ENCODE measurements at places on chromosomes 11 and 22. TPM values are rescaled to one million over a fixed set of nuclear protein-coding genes. Genes with fewer than 3 reads are reported as not detected.

The MS4A4A gene
- not detected for total RNA-seq

The SERHL2 gene
- 1.5 TPM for total RNA-seq

The SCN4B gene
- 3.0 TPM for total RNA-seq

The C22orf15 gene
- total RNA-seq = 3.6 TPM

- no peak overlapping the region for H3K27ac ChIP-seq
- no peaks in the 10 kb centered on the region for H3K36me3 ChIP-seq
- peak overlapping the region; percentile 87 for H3K4me3 ChIP-seq
- peaks cover 15% of the 10 kb centered on the region for H3K4me1 ChIP-seq
- no peaks in the 10 kb centered on the region for H3K27me3 ChIP-seq
- DNase-seq = peak; percentile 43
Observed at GRCh38 chr11:67303835-67304411, 593 bp downstream of the SSH3 start.

DNA sequence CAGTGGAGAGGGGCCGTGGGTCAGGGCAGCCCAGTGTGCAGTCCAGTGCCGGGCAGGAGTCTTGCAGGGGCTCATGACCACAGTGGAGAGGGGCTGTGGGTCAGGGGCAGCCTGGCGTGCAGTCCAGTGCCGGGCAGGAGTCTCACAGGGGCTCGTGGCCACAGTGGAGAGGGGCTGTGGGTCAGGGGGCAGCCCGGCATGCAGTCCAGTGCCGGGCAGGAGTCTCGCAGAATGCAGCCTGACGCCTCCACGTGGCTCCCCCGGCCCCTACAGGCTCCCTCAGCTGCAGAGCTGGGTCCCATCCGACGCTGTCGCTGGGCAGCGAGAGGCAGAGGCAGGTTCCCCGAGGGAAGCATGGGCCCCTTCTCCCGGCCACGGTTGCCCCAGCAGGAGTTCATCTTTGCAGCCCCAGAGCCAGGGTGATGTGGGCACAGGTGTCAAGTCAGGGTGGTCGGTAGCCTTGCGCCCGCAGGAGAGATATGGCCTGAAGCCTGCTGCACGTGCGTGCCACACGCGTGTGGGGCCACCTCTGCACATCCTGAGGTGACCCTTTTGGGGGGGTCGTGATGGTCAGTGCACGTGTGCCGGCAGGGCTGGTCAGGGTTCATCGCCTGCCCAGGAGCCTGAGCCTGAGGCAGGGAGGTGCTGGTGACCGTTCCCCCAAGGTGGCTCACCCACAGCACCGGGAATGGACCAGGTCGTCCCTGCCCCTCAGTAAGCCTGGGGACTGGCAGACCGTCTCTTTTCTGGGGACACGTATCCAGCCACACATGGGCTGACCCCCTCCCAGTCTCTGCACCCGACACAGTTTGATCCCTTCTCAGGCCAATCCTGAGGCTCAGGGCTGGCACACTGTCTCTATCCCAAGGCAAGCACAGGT is 2.9 kb downstream of the IFITM5 start:
- no peak overlapping the region for H3K27ac ChIP-seq
- H3K36me3 ChIP-seq = no peaks in the 10 kb centered on the region
- no peak overlapping the region for H3K4me3 ChIP-seq
- H3K4me1 ChIP-seq = peaks cover 18% of the 10 kb centered on the region

GRCh38 chr11:128187835-128188234 is 399.5 kb downstream of the ETS1 start:
- DNase-seq = no peak
- H3K27me3 ChIP-seq = no peaks in the 10 kb centered on the region
- H3K4me3 ChIP-seq = no peak overlapping the region

DNA sequence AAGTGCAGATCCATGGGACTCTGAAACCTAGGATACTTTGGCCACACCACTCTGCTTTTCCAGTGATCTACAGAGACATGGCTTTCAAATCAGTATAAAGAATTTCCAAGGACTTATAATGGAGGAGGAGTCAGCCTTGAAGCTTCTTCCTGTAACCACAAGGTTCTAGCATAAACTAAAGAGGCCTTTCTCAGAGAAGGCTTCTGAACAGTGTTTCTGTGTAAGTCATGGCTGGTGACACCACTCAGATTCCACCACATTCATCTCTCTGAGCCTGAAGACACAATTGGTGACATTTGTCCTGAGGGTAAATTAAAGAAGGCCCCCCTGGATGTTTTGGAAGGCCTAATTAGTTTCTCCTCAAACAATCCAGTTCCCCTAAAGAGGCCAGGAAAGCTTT is 29.0 kb upstream of the ADORA2A start:
- H3K4me3 ChIP-seq = no peak overlapping the region
- H3K4me1 ChIP-seq = no peaks in the 10 kb centered on the region
- H3K27ac ChIP-seq = 0 out of 2 replicates have a peak overlapping the region, but pooled peaks have one; percentile 32
- H3K36me3 ChIP-seq = no peaks in the 10 kb centered on the region
- no peaks in the 10 kb centered on the region for H3K27me3 ChIP-seq

GRCh38 chr11:11525283-11525682 is 96.5 kb downstream of the GALNT18 start:
- H3K4me3 ChIP-seq = no peak overlapping the region
- no peaks in the 10 kb centered on the region for H3K4me1 ChIP-seq

DNA sequence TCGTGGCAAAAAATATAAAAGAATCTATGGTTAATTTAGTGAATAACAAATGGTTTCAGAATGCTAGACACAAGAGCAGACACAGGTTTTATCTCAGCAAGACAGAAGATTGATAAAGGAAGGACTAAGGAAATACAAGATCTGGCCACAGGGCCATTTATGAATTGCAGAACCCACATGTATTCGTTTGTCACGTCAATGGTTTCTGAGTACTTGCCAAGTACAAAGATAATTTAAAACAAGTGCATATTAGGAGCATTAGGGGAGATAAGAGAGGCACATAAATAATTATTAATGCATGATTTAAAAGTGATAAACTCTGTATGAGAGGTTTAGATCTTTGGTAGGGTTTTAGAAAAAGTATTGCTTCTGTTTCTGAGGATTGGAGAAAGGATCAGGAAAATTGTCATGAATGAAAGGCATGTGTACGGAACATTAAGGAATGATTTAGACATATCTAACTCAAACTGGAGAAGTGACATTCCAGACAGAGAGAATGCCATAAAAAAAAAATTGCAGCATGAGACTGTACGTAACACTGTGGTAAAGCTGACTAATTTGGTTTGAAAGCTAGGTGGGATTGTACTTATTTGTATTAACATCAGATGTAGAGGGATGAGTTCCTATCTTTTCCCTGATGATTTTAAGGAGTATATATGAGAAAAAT is 727.1 kb downstream of the NELL1 start:
- H3K4me1 ChIP-seq = no peaks in the 10 kb centered on the region
- DNase-seq = no peak
- no peaks in the 10 kb centered on the region for H3K36me3 ChIP-seq
- no peaks in the 10 kb centered on the region for H3K27me3 ChIP-seq

DNA sequence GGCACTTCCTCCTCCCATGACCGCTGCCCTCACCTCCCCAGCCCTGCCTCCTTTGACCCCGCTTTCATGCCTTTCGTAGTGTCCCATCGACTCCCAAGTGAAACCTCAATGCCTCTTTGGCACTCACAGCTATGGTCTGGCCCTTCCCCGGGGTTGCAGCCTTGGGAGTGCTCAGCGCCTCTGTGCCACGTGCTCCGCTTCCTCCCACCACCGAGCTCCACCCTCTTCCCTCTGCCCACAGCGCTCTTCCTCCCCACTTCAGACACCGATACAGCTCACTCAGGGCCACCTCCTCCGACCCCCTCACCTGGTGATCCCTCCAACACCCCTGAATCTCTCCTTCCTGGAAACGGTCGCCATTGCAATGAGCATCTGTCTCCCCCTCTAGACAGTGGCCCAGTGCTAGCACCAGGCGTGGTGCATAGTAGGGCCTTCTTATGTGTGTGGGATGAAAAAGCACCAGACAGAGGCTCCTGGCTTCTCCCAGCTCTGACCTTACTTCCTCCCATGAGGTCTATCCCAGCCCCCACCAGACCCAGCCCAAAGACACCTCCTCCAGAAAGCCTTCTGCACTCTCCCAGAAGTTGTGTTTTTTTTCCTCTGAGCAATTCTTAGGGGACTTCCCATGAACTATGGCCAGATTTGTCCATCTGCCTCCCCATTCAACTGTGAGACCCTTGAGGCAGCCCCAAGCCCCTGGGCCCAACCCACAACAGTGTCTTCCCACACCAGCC is 16.4 kb upstream of the SCGB1A1 start:
- no peak overlapping the region for H3K4me3 ChIP-seq
- peaks cover 4% of the 10 kb centered on the region for H3K4me1 ChIP-seq
- DNase-seq = no peak
- H3K27me3 ChIP-seq = no peaks in the 10 kb centered on the region

DNA sequence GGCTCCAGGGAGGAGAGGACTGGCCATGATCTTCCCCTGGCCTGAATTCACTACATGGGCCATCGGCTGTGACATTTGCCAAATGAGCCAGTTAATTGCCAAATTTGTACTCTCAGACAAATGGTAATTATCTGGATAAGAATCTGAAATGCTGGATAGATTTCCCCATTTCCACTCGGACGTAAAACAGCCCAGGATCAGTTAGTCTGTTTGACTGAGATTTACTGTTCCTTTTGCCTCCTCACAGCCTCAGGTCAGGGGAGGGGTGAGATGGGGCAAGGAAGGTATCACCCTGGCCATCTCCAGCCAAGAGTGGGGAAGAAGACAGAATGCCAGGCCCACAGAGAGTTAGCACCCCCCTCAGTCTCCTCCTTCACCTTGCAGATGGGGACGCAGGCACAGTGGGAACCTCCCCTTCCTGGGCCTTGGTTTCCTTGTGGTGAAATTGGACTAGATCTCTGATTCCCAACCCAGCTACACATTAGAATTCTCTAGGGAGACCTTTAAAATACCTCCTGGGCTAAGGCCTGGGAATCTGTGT is 5.2 kb downstream of the TRIM29 start:
- H3K36me3 ChIP-seq = no peaks in the 10 kb centered on the region
- H3K27me3 ChIP-seq = no peaks in the 10 kb centered on the region
- H3K4me3 ChIP-seq = no peak overlapping the region
- no peaks in the 10 kb centered on the region for H3K4me1 ChIP-seq
- no peak overlapping the region for H3K27ac ChIP-seq

GRCh38 chr11:64120951-64121569 is 44.9 kb downstream of the MACROD1 start:
- peaks cover 21% of the 10 kb centered on the region for H3K4me1 ChIP-seq
- 0 out of 2 replicates have a peak overlapping the region, but pooled peaks have one; percentile 55 for H3K27ac ChIP-seq
- DNase-seq = no peak
- H3K4me3 ChIP-seq = no peak overlapping the region
- peaks cover 6% of the 10 kb centered on the region for H3K27me3 ChIP-seq

DNA sequence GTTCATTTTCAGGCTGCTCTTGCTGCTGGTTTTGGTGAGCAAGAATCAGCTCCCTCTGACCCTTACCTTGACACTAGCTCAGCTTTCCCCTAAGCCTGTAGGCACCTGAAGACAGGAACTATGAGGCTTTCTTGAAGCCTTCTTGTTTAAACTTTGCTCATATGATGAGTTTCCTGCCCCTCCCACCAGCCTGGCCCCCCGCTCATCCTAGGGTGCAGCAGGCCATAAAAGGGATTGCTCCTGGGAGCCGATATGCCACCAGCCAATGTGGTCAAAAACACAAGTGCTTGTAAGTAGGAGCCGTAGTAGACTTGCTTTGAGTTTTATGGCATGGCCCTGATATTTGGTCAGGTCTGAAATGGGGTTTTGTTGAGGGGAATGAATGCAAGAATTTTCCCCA is 164.7 kb downstream of the DSCAML1 start:
- no peaks in the 10 kb centered on the region for H3K36me3 ChIP-seq
- no peaks in the 10 kb centered on the region for H3K27me3 ChIP-seq
- DNase-seq = no peak
- no peak overlapping the region for H3K27ac ChIP-seq

All from GM23338 (cell line).